ENCODE measurements at places on chromosomes 4 and X. TPM values are rescaled to one million over a fixed set of nuclear protein-coding genes. Genes with fewer than 3 reads are reported as not detected.

GRCh38 chr4:73707918-73708577 lies 32.3 kb upstream of the CXCL8 start:
- DNase-seq, result no peak

The RTL5 gene
- total RNA-seq, result 16.2 TPM

DNA sequence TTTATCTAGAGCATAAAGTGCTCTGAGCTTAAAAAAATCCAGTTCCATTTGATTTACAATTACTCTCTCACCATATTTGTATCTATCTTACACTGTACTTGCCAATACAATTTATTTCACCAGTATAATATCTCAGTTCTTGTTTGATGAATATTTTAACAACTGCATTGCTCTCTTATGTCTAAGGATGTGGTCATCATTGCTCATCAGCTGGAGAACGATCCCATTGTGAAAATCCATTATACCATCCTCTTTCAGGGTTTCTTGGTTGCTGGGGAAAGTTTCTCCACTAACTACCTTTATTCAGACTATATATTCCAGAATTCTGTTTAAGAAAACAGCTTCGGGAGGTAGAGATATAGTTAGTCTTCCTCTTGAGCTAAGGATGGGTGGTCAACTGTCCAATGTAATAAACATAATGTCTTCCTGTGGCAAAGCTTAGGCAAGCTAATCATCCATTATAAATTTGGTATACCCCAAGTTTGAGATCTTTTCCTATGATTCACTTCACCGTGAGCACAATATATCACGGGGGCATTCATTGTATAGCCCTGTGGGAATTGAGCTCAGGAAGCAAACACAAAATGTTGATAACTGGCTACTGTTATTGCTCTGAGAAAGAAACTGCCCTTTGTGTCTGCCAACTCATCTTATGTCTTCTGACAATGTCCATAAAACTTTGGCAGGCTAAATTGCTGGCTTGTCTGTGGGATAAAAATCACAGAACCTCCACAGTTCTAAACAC lies 2361.9 kb downstream of the ARAP2 start:
- no peak for DNase-seq

DNA sequence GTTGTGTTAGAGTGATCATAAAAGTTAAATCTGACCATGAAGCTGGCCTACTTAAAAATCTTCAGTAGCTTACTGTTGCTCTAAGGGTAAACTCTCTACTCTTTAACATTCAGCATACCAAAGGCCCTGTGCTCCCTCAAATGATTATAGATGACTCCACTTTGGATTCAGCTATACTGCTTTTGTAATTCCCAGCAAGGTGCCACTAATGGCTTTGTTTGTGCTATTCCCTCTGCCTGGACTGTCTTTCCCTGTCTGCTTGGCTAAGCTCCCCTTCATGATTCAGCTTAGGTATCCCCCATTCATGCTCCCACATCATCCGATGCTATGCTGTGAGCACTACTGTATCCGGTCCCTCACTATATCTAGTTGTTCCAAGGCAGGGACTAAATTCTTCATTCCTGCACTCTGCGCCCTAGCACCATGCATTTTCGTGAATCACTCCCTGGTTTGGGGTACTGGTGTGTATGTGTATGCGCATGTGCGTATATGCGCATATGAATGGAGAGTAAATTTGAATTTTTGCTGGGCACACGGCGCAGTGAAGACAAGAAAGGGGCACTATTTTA lies 453 bp upstream of the PBDC1 start:
- DNase-seq, result no peak

DNA sequence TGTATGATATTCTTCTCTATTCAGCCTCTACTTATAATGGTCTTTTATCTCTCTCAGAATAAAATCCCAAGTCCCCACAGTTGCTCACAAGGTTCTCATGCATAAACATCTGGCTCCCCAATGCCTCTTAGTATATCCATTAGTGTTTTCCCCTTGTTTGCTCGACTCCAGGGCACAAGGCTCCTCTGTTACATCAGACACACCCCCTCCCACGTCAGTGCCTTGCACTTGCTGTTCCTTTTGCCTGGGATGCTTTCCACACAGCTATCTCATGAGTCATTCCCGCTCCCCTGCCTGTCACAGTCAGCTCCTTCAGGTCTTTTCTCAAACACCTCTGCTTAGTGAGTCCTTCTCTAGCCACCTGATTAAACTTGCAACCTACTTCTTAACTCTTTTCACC lies 260.2 kb downstream of the IL1RAPL1 start:
- DNase-seq, result peak; percentile 59

DNA sequence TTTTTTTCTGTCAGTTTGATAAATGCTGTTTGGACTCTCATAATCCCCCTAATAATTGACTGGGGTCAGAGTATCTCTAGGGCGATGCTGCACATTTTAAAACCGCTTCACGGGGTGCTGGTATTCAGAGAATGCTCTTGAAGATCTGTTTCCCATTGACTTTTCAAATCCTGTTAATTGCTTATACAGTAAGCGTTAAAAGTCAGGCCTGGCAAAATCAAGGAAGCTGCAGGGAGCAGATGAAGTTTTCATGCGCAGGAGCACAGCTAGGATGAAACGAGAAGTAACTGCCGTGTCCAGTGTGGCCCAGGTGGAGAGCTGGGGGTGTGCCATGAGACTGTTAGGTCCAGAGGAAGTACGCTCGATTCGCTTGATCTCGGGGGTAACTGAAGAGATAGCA lies 312.9 kb downstream of the TRIML1 start:
- DNase-seq, result no peak

DNA sequence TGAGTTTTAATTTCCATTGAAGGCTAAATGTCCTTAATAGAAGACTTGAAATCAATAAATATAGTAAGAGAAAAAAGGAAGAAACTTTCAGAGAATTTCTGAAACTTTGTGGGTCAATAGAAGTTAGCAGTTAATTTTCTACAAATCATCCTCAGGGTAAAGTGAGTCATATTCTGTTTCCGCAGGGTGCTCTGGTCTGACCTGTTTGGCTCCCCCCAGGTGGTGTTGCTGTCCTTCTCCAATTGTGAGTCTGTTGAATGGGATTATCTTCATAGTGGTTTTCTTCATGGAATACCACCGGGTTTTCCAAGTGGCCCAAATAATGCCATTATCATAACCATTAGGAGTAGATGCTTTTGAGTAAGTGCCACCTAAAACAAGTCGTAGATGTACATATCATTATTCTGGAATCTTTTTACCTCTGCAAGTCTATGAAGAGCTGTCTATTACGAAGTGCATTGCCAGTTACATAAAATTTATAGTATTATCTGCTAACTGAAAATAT lies 7.7 kb downstream of the FGG start:
- DNase-seq, result no peak

- no peak for DNase-seq
Observed at GRCh38 chrX:69097451-69098236, 67.6 kb downstream of the PJA1 start.

GRCh38 chr4:143253166-143253565 lies 68.4 kb downstream of the USP38 start:
- DNase-seq, result no peak

DNA sequence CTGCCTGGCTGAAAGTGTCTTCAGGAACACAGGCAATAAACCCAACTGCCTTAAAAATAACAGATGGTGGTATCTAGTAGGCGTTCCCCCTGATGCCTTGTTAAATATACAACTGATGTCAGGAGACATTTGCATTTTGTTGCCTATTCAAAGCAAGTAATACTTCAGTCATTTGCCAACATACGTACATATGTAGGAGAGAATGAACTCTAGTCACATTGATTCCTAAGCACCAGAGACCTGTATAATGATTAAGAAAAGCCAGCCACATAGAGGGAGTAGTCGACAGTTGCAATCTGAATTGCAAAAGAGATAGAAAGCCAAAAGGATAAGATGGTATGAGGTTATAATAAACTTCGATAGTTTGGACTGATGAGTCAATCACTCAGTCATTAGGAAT lies 191.0 kb upstream of the EMCN start:
- no peak for DNase-seq

DNA sequence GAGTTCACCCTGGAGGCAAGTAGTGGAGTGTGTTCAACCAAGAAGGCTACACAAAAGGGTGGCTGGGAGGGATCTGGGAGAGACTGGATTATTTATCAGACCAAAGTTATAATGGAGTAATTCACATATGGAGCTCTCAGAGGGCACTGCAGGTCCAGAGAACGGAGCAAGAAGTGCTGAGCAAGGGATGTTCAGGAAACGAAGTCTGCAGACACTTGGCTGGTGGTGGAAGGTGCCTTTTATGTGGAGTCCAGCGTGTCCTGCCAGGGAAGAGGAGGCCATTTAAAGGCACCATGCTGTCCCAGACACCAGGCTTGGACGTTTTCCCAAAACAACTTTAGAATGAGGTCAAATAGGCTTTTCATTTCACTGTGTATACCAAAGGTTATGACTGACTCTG lies 130.1 kb downstream of the CEP135 start:
- no peak for DNase-seq

- DNase-seq, result no peak
Observed at GRCh38 chr4:110636171-110636679, 13.3 kb upstream of the PITX2 start.

DNA sequence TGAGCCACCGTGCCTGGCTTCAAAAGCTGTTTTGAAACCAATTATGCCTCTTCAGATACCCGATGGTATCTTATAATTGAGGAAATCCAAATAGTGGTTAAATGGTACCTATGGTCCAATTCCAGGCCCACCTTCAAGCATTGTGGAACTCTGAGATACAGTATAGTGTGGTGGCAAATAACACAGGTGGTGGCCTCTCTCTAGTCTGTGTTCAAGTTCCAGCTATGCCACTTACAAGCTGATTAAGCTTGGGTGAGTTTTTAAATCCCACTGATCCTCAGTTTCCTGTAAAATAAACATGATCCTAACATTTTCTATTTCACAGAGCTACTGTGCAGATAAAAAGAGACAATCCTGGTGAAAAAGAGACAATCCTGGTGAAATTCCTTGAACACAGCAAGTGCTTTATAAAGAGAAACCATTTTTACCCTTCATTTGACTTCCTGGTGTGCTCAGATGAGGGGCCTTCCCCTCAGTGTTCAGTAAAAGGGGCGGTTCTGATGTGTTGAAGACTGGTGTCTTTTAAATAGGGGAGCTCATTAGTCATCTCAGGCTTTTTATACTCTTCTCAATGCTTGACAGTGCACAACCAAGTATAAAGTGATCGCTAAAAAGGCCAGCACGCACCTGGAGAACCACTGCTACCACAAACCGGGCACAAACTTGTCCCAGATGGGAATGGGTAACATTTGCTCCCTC lies 30.8 kb upstream of the CD40LG start:
- no peak for DNase-seq

The FGF16 gene
- 0.40 TPM for total RNA-seq

The ADH6 gene
- total RNA-seq, result not detected

- DNase-seq, result peak; percentile 86
Observed at GRCh38 chrX:37349221-37350033, at the start of gene PRRG1. Gene PRRG1 (plus strand): TSS chrX:37349364. CDS start chrX:37406250, 56,886 bp downstream.

Measured in sciatic nerve (tissue), 2 donors.